ENCODE measurements at places on chromosomes 3 and 15.

DNA sequence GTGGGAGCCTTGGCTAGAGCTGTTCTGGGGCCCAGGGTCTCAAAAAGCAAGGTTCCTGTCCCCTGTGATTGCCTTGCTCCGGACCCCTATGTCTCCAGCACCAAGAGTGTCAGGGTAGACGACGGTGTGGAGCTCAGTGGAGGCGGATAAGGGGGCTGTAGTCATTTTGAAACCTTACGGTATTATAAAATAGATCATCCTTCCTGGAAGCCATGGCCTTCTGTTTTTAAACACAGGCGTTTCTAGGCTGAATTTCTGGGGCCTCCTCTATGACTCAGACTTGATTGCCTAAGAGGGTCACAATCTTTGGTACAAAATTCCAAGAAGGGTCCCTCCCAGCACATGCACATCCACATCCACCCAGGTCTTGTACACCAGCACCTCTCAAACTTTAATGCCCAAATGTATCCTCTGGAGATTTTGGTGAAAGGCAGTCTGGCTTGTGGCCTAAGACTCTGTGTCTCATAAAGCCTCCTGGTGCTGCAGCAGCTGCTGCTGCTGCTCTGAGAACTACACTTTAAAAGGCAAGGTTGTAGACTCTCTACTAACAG is 70.5 kb upstream of the XCR1 start:
- DNase-seq: no peak

GRCh38 chr15:92527197-92527596 is 128.4 kb downstream of the FAM174B start:
- DNase-seq: no peak

DNA sequence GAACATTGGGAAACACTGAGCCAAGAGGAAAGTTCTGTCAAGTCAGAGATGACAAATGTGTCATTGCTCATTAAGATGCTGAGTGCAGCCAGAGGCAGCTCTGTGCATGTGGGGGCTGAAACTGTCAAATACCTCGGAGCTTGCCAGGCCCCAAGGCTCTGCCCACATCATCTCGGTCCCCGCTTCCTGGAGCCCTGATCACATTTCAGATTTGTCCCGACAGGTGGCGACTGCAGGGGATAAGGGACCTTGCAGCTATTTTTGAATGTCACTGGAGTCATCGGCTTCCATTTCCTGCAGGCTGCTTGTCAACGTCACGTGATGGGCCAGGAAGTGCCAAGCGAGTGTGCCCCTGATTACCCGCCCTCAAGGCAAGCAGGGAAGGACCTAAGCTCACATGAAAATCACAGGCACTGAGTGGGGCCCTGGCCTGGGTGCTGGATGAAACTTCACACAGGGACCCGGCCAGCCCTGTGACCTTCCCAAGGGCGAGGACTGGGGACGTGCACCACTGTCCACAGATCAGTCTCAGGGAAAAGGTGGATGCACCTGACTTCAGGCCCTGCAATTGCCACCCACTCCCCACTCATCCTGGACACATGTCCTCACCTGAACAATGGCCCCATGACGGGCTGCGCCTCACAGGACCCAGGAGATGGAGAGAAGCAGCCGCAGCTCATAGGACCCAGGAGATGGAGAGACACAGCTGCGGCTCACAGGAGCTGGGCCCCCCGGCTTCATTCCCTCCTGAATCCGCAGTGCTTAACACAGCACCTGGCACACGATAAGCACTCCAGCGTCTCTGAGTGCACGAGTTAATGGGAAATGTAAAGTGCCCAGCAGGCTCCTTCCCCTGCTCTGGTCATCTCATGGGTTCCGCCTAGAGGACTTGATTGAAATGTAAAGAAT is 73.4 kb downstream of the NUP210 start:
- DNase-seq: no peak

DNA sequence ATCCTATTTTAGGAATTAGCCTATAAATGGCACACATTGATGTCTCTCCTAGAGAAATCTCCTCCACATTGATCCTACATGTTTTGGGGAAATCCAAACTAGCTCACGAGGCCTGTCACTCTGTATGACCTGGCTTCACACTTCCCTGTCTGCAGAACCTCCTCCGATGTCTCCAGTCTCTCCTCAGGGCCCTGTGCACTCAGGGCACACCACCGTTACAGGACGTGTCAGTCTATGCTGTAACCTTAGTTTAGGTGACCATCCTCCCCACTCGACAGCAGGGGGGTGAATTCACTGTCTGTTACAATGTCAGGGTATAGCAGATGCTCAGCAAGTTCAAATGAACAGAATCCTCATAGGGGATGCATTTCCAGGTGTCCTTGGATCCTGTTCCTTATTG is 249.1 kb downstream of the OCA2 start:
- DNase-seq: no peak

GRCh38 chr3:128343287-128344051 is 123.2 kb downstream of the DNAJB8 start:
- no peak for DNase-seq

DNA sequence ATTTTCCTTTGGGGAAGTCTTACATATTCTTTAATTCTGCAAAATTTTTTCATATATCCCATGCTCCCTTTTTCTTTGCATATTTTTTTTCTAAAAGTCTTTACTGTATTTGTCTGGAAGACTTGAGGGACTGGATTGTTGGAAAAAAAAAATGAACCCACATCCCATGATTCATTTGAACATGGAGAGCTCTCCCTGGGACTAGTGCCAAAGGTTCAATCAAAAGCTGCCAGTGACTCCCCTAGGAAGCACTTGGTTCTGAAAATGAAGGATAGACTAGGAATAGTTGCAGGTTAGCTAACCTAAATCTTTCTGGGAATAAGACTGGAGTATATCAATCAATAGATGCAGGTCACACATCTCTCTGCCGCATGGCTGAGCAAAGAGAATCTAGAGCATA is 16.4 kb upstream of the BNC1 start:
- no peak for DNase-seq

DNA sequence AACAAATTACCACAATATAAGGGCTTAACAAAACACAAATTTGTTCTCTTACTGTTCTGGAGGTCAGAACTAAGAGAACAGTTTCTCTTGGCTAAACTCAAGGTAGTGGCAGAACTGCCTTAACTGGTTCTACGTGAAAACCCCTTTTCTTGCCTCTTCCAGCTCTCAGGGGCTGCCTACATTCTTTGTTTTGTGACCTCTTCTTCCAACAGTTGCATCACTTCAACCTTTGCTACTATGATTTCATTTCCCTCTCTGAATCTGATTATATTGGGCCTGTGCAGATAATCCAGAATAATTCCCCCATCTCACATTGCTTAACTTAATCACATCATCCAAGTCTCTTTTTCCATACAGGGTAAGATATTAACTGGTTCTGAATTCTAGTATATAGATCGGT is 624.6 kb downstream of the ZPLD1 start:
- no peak for DNase-seq

- no peak for DNase-seq
These were observed 258.1 kb downstream of the TIGIT start for GRCh38 chr3:114551770-114552526.

GRCh38 chr3:24673596-24673995 is 178.9 kb upstream of the THRB start:
- no peak for DNase-seq

DNA sequence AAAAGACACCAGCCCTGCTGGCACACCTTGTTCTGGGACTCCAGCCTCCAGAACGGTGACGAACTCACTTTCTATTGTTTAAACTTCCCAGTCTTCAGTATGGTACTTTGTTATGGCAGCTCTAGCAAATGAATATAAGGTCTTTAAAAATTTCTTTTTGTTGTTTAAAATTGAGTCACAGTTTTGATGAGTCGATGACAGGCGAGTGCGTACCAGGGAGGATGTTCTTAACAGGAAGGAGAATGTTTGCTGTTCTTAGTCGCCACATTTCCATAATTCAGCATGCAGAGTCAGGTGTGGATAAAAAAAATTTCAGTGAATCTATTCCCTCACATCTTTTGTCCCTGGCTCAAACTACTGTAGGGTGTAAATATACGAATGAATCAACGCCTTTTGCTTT is 12.4 kb downstream of the DNASE1L3 start:
- no peak for DNase-seq

GRCh38 chr15:39269821-39270220 is 311.1 kb upstream of the THBS1 start:
- no peak for DNase-seq

- DNase-seq: no peak
These were observed 36.2 kb upstream of the CFAP161 start for GRCh38 chr15:81097890-81098280.

GRCh38 chr3:23815879-23816278 is 10.1 kb downstream of the UBE2E1 start:
- no peak for DNase-seq

GRCh38 chr15:41017066-41017735 is 63.9 kb downstream of the CHAC1 start:
- no peak for DNase-seq

- no peak for DNase-seq
These were observed 382.9 kb downstream of the OTOL1 start for GRCh38 chr3:161879470-161879869.

GRCh38 chr3:127204841-127205582 is 12.1 kb downstream of the PRR23E start:
- no peak for DNase-seq

DNA sequence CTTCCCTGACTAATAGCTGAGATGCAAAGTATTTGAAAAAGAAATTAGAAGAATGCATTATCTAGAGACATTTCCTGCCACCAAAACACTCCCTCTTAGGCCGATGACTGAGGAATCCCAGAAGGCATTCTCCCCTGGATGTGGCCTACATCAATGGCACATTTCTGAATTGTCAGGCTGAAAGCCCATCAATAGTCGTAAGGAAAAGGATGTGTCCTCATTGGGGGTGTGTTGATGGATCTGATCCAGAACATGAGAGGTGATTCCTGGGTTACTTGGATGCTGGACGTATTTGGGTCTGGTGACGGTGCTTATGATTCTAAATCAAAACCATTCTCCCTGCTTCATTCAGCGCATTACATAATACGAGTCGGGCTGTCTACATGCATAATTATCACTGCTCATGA is 216.9 kb upstream of the CDIN1 start:
- DNase-seq: no peak

- no peak for DNase-seq
These were observed 261.3 kb downstream of the TBC1D5 start for GRCh38 chr3:17481116-17481515.

GRCh38 chr3:156217674-156218352 is 97.4 kb downstream of the KCNAB1 start:
- DNase-seq: no peak

DNA sequence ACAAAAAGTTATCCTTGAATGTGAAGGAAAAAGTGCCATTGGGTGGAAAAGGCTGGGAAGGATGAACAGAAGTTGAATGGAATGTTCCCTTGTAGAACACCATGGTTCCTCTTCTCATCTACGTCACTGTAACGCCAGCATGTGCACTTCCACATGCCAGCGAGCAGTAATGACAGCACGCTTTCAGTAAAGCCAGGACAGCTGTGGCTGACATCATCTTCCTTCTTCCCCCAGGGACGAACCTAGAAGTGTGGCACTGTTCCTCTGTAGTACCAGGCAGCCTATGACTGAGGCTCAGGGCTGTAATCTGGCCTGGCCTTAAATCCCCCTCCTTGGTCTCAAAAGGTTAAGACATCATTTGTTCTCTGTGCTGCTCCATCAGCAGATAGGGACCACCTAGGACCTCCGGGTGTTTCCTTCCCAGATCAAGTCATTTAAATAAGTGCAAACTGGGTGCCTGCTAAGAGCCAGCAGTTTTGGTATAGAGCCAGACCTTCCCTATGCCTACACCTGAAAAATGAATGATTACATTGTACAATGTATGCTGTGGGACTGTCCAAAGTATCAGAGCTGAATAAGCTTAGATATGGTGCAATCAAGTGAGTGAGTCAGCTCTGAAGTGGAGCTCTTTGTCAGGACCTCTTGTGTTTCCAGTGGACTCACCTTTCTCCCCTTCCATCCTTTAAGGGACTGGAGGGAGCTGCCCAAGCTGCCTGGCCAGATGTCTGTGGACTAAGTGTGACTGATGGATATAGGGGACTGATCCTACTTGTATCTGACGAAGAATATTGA is 5.6 kb upstream of the SRPRB start:
- DNase-seq: no peak

- no peak for DNase-seq
These were observed 39.9 kb downstream of the SMAD3 start for GRCh38 chr15:67105065-67105951.

DNA sequence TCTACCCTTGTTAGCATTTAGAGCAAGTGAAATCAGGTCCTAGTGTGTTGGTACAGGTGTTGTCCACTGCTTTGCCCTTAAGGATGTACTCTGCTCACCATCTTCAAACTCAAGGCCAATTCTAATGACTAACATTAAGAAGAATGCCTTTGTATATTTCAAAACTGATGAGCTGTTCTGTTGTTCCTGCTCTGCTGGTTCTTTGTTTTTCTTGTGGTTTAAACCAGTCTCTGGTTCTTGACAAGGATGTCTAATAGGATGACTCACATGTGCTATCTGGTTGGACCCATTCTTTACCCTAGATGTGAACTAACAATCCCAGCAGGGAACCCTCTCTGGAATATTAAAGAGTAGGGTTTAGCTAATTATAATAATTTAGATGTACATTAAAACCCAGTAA is 17.3 kb downstream of the ABHD5 start:
- no peak for DNase-seq

DNA sequence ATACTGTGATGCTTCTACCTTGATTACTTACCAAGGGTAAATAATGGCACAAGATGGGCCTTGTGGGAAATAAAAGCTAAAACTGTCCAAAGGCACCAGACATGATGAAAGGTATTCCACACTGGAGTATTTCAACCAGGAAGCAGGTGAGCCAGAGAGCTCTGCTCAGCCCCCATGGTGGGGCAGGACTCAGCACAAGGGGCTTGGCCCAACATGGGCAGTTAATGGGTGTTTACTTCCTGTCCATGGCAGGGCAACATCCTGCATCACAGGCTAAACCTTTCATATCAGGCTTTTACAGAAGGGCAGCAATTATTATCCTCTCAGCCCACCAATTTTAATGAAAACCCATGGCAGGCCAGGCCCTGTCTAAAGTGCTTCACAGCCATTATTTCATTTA is 38.2 kb downstream of the MAGI1 start:
- no peak for DNase-seq

DNA sequence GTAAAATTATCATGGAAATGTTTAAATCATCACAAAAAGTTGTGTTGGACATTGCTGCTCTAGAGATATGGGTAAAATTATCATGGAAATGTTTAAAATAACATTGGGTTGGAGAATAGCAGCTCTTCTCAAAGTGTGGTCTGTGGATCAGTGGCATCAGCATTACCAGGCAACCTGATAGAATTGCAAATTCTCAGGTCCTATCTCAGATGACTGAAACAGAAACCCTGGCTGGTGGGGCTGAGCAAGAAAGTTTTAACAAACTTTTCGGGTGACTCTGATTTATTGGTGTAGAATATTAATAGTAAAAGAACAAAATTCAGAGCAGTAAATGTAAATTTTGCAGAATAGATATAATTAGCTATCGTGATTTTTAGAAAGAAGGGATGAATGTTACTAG is 28.9 kb downstream of the NXPE3 start:
- DNase-seq: no peak

- no peak for DNase-seq
These were observed 576.7 kb downstream of the CADM2 start for GRCh38 chr3:85535517-85535916.

- no peak for DNase-seq
These were observed 12.4 kb downstream of the RTP2 start for GRCh38 chr3:187689984-187690383.
